Erythroblast (primary cell): ENCODE measurements at places on chromosomes 1 and 21.
A peak's percentile ranks its signal among the peaks of the same experiment; 100 is the strongest.

DNA sequence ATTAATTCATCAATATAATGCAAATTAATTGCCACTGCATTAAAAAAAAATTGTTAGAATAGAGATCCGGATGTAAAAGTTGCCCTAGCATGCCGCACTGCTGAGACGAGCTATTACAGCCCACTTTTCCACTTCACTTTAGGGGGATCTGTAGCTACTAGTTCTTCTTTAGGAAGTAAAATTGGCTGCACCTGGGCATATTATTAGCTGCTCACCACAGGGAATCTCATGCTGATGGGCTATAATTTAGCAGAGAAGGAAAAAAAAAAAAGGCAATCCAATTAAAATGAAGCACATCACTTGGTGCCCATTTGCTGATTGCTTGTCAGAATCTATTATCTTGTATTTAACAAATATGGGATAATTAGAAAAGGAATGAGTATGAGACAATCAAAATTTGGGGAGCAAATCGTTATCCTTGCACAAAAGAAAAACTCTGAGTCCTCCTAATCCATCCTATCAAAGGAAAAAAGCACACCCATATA is 233.4 kb downstream of the DSCAM start:
- no peak for DNase-seq

GRCh38 chr1:155196103-155196892 is 11.4 kb downstream of the THBS3 start:
- no peak for DNase-seq

- peak; percentile 18 for DNase-seq
These were observed 251.9 kb downstream of the DPYD start for GRCh38 chr1:97668945-97669344.

DNA sequence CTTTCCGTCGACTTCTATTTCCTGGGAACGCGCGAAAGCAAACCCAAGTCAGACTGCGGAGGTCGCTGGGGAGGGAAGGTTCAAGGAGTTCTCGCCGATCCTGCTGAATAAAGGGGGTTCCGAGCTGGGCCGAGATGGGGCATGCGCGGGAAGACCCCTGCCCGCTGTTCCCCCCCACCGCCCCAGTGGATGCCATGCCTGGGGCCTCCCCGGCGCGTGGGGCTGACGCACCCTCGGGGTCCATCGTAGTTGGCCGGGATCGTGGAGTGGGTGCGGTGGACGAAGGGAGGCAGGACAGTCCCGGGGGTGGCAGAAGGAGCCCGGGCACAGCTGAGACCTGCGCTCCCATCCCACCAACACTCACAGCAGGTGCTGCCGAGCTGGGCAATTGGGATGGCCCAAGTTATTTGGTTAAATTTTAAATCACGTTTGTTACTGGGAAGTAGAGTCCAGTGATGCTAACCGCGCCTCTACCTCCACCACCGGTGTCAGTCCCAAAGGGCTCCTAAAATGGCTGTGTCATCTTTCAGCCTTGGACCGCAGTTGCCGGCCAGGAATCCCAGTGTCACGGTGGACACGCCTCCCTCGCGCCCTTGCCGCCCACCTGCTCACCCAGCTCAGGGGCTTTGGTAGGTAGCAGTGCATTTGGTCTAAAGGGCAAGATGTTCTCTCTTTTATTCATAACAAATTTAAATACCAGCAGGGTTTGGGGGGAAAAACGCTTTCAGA is 801 bp downstream of the MX1 start:
- DNase-seq: no peak

DNA sequence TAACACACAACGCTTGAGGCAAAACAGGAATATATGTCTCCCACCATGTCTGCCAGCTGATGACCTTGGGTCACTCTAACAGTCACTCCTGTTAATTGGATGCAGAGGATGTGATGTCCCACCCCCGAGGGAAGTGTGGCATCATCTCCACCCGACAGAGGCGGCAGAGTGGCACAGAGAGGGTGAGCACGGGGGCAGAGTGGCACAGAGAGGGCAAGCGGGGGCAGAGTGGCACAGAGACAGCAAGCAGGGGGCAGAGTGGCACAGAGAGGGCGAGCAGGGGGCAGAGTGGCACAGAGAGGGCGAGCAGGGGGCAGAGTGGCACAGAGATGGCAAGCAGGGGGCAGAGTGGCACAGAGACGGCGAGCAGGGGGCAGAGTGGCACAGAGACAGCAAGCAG is 44.3 kb downstream of the DISP3 start:
- no peak for DNase-seq
